ENCODE measurements at places on chromosomes 16 and 17. TPM values are rescaled to one million over a fixed set of nuclear protein-coding genes. Genes with fewer than 3 reads are reported as not detected.

- no peaks in the 10 kb centered on the region for H3K4me1 ChIP-seq
- DNase-seq: no peak
- H3K4me3 ChIP-seq: peak overlapping the region; percentile 61
- H3K36me3 ChIP-seq: no peaks in the 10 kb centered on the region
These were observed 239 bp downstream of the PIEZO1 start for GRCh38 chr16:88784856-88785105.

Gene ALOXE3
- not detected for total RNA-seq

GRCh38 chr16:13803974-13804373 lies 116.0 kb upstream of the ERCC4 start:
- no peaks in the 10 kb centered on the region for H3K4me1 ChIP-seq
- no peaks in the 10 kb centered on the region for H3K27me3 ChIP-seq
- H3K27ac ChIP-seq: no peak overlapping the region
- DNase-seq: no peak
- no peaks in the 10 kb centered on the region for H3K36me3 ChIP-seq

Gene ASPHD1
- total RNA-seq: 8.9 TPM

DNA sequence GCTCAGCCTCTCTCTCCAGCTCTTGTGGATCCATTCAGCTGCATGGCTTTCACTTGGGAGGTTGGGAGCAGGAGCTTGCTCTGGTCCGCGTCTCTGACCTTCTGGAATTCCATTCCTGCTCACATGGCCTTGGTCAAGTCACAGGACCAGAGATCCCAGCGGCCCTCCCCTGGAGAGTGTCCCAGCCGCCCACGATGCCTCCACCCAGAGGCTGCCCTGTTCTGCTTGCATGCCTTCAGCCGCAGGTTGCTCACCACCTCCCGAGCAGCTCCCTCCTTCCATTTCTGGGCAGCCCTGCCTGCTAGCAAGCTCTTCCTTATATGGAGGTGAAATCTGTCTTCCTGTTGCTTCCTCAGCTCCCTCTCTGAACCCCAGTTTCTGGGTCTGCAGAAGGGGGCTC lies 32.6 kb downstream of the RAI1 start:
- no peaks in the 10 kb centered on the region for H3K36me3 ChIP-seq
- DNase-seq: no peak
- no peak overlapping the region for H3K4me3 ChIP-seq
- peaks cover 31% of the 10 kb centered on the region for H3K4me1 ChIP-seq
- H3K27ac ChIP-seq: peak overlapping the region; percentile 73

- no peak overlapping the region for H3K4me3 ChIP-seq
- H3K27me3 ChIP-seq: no peaks in the 10 kb centered on the region
- H3K36me3 ChIP-seq: no peaks in the 10 kb centered on the region
- peak overlapping the region; percentile 38 for H3K27ac ChIP-seq
- peak; percentile 45 for DNase-seq
These were observed 106.7 kb downstream of the RAB11FIP4 start for GRCh38 chr17:31497994-31498826.

GRCh38 chr16:83301971-83302370 lies 505.8 kb upstream of the HSBP1 start:
- no peaks in the 10 kb centered on the region for H3K36me3 ChIP-seq
- H3K27me3 ChIP-seq: no peaks in the 10 kb centered on the region
- no peaks in the 10 kb centered on the region for H3K4me1 ChIP-seq
- no peak overlapping the region for H3K27ac ChIP-seq
- H3K4me3 ChIP-seq: no peak overlapping the region
- no peak for DNase-seq

Gene HOXB6
- 90.2 TPM for total RNA-seq

Gene GINS2
- total RNA-seq: 0.88 TPM
